ENCODE measurements at places on chromosomes 7 and 10.

- DNase-seq: no peak
Observed at GRCh38 chr7:139667377-139667776, 110.4 kb downstream of the HIPK2 start.

DNA sequence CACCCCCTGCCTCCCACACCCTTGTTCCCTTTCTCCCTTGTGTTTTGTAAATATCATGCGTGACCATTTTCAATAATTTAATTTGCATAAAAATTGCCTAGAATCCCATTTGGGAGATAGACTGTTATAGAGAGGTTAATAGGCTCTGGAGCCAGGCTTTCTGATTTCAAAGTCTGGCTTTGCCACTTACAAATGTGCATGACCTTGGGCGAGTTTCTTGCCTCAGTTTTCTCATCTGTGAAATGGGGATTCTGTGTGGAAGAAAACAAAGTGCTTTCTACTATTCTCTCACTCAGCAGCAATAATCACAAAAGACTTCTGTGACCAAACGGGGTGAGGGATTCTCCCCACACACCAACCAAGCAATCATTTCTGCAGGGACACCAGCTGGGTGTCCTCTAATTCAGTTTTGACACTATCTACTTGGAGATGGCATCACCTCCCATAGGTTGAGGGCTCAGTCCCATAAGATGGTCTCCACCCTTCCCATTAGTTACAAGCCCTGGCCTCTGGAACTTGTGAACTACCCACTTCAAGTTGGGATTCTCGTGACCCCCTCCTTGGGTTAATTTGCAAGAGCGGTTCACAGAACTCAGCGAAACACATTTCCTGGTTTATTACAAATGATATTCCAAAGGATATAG, 3.5 kb upstream of the ZNF22 start:
- no peak for DNase-seq

DNA sequence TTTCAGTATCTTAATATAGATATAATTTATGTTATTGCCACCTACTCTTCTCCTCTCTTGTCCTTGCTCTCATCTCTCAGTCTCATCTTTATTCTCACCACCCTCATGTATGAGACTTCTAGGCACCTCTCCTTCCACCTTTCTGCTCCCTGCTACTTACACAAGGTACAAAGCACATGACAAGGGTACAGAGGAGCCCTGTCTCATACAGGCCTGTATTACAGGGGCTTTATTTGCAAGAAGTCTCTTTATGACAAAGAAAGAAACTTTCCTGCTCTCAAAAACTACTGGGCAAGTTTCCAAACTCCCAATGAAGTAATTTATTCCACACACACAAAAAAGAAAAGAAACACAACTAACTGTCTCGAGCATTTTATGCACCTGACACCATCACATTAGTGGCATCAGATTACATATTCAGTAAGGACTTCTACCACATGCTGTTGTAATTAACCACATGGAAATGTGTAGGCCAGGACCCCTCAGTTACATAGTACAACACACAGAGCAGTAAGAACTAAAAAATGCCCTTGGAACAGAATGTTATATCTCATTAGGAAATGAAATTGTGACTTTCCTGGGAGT, 253.1 kb downstream of the FZD1 start:
- no peak for DNase-seq

- DNase-seq: no peak
Observed at GRCh38 chr7:52088008-52088901, 771.6 kb upstream of the COBL start.

GRCh38 chr10:128539510-128540127, 413.4 kb upstream of the MKI67 start:
- no peak for DNase-seq

- peak; percentile 81 for DNase-seq
Observed at GRCh38 chr7:56097700-56098099, 4.9 kb upstream of the PHKG1 start.

DNA sequence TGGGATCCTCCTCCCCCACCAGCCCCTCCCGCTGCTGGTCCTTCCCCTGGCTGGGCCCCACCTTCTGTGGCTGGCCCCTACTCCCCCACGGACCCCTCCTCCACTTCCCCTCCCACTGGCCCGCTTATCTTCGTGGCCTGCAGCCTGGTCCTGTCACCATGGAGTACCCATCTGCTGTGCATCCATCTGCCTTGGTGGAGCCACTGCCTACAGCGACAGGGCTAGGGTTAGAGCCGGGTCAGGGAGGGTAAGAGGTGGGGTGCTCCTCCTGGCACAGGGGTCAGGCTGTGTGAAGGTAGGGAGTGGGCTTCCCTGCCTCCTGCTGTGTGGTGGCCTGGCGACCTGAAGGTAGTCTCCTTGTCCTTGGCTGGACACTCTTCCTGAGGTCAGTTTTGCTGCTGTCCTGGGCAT, 5.2 kb downstream of the ADCY1 start:
- no peak for DNase-seq

DNA sequence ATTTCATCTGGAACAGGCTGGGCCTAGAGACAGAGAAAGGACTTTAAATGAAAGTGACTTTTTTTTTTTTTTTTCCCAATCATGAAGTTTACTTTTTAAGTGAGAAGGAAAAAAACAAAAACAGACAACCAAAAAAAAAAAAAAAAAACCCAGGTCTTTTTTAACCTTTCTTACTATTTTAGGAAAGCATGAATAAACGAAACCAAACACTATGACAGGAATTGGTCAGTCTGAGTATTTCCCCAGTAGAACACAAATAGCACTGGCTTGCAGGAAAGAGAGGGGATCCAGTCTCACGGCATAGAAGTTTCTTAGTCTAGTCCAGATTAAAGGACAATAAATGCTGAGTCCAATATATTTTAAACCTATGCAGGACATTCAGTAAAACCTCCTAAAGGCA, 180.5 kb upstream of the CCDC6 start:
- DNase-seq: no peak

GRCh38 chr10:4984223-4984622, 19.4 kb downstream of the AKR1C2 start:
- no peak for DNase-seq

GRCh38 chr10:86020134-86020533, 346.5 kb downstream of the GRID1 start:
- no peak for DNase-seq

- no peak for DNase-seq
Observed at GRCh38 chr10:123879606-123880257, 11.9 kb downstream of the CPXM2 start.

GRCh38 chr10:1545524-1545923, 191.8 kb downstream of the ADARB2 start:
- DNase-seq: no peak

DNA sequence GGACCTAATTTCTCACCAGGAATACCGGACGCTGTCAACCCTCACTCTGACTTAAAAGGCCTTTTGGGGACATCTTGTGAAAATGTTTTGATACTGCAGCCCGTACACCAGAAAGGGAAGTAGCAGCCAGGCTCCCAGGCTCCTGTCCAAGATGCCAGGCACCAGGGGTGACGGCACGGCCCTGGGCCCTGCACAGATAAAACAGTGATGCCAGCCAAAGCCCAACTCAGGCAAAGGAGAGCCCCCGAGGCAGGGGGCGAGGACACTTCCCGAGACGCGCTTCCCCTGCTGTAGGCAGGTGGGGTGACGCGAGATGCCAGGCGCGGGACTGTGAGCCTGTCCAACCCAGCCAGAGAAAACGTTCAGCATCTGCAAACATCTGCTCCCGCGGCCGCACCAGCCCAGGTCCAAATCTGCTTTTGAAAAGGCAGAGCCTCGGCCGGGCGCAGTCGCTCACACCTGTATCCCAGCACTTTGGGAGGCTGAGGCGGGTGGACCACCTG, 15.7 kb downstream of the ZFAND2A start:
- DNase-seq: peak; percentile 74

DNA sequence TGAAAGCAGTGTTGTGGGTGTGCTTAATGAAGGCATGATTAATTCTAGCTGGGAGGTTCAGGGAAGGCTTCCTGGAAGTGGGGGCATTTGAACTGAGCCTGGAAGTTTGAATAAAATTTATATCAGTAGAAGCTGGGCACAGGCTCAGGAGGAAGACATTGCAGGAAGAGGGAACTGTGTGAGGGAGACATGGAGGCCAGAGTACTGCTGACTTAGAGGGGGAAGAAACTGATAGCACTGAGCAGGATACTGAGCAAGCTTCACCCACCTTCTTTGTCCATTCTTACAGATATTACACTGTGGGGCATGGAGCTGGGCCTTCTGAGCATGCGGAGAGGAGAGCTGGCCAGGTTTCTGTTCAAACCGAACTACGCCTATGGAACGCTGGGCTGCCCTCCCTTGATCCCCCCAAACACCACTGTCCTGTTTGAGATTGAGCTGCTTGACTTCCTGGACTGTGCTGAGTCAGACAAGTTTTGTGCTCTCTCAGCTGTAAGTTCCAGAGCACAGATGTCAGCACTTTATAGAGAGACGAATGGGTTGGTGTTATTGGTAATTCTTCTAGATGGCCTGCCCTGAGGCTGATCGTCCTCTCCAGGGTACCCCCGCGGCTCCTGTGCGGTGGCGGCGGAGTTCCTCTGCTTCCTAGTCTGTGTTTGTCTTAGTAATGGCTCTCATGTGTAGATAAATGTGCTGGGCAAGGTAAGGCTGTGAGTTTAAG, 2.1 kb downstream of the FKBP6 start:
- DNase-seq: no peak

GRCh38 chr7:42057331-42057730, 179.7 kb downstream of the GLI3 start:
- no peak for DNase-seq

DNA sequence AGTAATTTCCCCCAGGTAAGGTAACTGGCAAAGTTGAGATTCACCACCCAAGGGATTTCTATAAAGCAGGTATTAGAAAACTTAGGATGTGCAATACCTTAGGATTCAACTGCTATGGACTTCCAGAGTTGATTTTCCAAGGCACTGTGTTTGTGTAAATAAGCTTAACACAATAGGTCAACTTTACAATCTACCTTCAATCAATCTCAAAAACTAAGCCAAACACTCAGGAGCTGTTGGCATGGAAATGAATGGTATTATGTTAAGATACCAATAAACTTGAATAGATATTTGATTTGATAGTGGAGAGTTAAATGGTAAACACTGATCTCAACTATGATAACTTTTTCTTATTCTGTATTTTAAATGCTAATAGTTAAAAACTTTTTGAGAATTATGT, 762 bp upstream of the SEMA3E start:
- DNase-seq: no peak

DNA sequence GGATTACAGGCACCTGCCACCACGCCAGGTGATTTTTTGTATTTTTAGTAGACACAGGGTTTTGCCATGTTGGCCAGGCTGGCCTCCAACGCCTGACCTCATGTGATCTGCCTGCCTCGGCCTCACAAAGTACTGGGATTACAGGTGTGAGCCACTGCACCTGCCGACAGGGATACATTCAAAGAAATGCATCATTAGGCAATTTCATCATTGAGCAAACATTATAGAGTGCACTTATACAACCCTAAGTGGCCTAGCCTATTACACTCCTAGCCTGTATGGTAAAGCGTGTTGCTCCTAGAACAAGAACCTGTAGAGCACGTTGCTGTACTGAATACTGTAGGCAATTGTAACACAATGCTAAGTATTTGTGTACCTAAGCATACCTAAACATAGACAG, 350.3 kb downstream of the GALNT17 start:
- no peak for DNase-seq

DNA sequence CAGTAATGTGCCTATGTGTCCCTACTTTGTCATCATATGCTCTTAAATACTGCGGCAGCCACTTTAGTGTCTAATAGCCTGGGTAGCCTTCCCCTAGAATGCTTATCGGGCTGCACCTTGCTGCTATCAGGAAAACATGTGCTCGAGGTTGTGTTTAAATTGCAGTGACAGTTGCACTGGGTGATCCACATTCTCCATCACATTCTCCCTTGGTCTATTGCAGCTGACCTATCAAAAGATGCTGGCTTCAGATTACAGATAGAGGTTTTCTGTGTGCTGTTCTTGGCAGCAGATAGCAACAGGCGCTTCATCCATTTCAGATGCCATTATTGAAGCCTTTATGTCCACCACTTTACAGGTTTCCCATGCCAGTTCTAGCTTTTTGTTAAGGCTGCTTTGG, 130.1 kb upstream of the MDFIC start:
- DNase-seq: peak; percentile 2

DNA sequence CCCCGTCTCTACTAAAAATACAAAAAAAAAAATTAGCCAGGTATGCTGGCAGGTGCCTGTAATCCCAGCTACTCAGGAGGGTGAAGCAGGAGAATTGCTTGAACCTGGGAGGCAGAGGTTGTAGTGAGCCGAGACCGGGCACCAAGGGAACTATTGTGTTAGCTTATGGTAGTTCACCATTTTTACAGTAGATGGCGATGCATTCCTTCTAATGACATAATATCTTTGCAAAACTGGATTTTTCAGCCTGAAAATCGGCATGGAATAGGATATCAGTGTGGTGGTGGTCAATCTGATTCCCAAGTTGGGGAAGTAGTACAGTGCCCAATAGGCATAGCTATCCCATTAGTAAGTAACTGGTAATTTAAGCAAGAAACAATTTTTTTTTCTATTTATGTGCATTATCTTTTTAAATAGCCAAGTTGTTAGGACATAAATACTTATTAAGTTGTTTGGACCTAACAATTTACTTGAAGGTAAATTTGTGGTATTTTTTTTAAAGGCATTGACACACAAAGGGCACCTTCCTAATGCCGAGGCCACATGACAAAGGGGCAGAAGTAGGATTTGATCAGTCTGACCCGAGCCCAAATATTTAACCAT, 17.6 kb upstream of the IMPDH1 start:
- DNase-seq: peak; percentile 89

DNA sequence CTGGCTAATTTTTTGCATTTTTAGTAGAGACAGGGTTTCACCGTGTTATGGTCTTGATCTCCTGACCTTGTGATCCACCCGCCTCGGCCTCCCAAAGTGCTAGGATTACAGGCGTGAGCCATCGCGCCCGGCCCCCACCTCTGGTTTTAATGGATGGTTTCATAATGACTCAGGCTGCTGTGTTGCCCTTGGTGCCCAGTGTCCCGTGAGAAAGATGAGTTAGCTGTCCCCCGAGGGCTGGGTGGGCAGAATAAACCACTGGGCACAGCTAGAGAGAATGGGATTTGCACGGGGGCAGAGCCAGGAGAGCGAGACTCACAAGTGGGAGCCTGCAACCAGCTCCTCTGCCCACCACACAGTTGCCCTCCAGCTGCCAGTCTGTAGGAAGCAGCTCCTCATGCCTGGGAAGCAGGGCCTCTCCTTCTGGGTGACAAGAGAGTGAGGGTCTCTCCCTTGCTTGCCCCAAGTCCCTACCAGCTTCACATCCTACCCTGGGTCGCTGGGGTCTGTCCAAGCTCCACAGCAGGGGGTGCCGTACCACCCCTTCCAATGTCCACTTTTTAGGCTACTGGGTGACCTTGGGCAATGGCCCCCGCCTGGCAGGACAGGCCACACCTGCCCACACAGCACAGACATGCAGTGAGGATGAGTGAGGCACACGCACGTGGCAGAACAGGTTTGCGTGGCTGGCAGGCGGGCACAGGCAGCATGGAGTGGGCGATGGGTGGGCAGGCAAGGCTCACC, 16.1 kb upstream of the NDST2 start:
- DNase-seq: no peak
